Stimulated activated CD8-positive, alpha-beta memory T cell treated with anti-CD3 and anti-CD28 coated beads, Interleukin-4, amount 100 ng/mL, for 48 hours (primary cell): ENCODE measurements at places on chromosomes 12 and 14.

GRCh38 chr12:116418551-116418950 is 140.6 kb upstream of the MAP1LC3B2 start:
- no peak for DNase-seq

- no peak for DNase-seq
These were observed 60.8 kb upstream of the NEDD1 start for GRCh38 chr12:96846293-96846692.

- no peak for DNase-seq
These were observed 123.9 kb upstream of the ARHGAP5 start for GRCh38 chr14:31953210-31953609.

DNA sequence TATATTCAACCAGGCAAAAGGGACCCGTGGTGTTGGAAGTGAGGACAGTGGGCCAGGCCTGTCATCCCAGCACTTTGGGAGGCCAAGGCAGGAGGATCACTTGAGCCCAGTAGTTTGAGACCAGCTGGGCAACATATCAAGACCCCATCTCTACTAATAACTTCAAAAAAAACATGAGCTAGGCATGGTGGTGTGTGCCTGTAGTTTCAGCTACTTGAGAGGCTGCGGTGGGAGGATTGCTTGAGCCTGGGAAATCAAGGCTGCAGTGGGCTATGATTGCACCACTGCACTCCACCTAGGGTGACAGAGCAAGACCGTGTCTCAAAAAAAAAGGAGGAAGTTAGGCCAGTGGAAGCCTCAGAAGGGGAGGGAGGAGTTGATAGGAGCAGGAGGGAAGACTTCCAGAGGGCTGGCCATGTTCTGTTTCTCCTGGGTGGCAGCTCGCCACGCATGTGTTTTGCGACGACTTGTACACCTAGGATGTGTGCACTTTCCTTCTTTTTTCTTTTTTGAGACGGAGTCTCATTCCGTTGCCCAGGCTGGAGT is 10.1 kb downstream of the SLC25A29 start:
- DNase-seq, result no peak

GRCh38 chr12:2963760-2964292 is 4.6 kb downstream of the TEAD4 start:
- DNase-seq, result no peak

DNA sequence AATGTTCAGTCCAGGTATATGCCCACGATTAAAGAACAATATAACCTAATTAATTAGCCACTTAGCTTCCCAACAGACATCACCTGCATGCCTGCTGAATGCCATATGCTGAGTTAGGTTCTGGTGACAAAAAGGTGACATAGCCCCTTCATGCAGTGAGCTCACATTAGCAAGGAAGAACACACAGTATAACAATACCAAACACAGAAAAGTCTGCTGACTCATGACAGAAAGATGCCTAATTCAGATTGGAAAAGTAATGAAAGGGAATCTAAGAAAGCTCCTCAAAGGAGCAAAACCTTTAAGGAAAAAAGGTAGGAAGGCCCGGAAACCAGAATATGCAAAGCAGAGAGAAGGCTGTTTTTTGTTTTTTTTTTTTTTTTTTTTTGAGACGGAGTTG is 59.0 kb downstream of the FERMT2 start:
- no peak for DNase-seq
